ENCODE measurements at places on chromosomes 4 and X.

DNA sequence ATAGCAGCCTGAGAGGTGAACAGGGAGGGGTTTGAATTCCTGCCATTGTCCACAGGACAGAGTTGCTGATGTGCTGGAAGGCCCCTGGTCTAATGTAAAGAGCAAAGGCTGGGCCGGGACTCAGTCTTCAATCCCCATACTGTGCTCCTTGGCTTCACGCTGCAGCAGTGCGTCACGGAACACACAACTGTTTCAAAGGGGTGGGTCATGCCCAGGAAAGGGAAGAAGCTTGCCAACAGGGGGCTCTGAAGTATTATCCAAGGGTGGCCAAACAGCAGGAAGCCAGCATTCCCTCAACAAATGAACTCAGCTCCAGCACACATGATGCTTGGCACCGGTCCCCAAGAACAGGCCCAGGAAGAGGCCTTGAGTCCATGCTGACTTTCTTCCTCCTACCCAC is 122.5 kb downstream of the NFKB1 start:
- peak; percentile 54 for DNase-seq

GRCh38 chr4:189294574-189294973 is 646.1 kb upstream of the FRG1 start:
- no peak for DNase-seq

GRCh38 chrX:13533726-13534125 is 35.7 kb upstream of the EGFL6 start:
- DNase-seq = no peak

DNA sequence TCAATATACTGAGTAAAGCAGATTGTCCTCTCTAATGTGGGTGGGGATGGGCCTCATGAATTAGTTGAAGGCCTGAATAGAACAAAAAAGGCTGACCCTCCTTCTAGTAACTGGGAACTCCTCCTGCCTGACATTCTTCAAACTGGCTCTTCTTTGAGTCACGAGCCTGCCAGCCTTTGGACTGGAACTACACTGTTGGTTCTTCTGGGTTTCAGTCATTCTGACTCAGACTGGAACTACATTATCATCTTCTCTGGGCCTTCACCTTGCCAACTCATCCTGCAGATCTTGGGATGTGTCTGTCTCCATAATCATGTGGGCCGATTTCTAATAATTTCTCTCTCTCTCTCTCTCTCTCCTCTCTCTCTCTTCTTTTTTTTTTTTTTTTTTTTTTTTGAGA is 26.9 kb upstream of the CT47C1 start:
- DNase-seq = no peak

GRCh38 chrX:24643116-24643515 is 4.0 kb downstream of the PCYT1B start:
- no peak for DNase-seq

DNA sequence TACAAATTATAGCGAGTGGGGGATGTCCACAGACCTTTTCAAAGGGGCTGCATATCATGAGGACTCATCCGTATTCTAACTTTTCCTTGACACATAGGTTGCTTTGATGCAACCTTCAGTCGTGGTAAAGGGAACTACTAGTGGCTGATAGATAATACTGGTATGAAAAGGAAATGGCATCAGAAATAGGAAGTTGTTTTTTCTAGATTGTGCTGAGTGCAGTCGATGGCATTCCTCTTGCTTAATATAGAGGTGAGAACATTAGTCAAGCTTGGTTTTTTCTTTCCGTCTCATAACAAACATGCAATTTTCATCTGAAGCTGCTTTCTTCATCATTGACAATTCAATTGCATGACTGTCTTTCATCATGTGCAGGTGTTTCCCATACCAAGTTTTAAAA is 16.6 kb downstream of the ENPEP start:
- DNase-seq = no peak

GRCh38 chr4:12439633-12440305 is 1011.1 kb upstream of the HS3ST1 start:
- DNase-seq = no peak

GRCh38 chr4:53307819-53308780 is 57.8 kb downstream of the SCFD2 start:
- no peak for DNase-seq

DNA sequence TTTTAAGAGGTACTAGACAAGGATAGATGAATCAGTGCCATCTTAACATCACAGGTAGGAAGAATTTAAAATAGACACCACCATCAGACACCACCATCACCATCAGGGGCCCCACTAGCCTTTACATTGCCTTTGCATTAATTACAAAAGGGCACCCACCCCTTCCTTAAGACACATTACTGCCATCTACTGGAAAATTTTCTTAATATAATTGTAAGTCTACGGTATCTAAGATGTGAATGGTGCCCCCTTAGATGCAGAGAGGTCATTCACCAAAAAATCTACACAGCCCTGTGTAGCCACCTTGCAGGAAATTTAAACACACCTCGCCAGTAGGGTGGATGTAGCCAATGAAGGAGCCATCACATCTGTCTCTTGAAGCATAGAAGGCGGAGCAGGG is 184.1 kb downstream of the MID1IP1 start:
- no peak for DNase-seq

DNA sequence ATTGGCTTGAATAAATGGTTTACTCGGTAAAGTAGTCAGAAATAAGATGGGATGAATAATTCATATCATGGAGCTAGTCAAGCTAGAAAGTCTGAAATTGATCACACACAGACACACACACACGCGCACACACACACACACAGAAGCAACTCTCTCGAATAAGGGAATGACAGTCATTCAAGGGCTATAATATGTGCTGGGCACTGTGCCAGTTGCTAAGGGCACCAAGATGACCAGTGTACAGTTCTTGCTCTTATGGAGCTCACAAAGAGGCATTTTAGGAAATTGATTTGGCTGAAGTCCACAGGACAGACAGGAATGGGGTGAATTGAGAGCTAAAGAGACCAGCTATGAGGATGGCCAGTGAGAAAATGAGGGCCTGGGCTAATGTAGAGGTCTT is 34.2 kb upstream of the SH3D19 start:
- DNase-seq = peak; percentile 31

DNA sequence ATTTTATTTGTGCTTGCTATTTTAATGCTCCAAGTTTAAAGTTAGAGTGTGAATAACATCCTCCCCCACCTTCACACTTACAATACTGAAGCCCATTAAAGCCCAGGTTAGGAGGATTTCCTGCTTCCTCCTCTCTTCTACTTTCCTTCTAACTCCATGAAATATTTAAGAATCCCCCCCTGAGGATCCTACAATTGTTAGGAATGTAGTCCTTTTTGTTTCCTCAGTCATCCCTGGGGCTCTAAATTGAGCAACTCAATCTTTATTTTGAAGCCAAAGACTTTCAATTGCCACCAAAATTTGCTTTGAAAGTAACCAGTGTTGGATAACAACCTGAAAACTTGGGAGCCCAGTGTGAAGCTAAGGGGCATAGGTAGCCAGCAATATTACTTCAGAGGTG is 276.9 kb downstream of the FAM47A start:
- DNase-seq = no peak

DNA sequence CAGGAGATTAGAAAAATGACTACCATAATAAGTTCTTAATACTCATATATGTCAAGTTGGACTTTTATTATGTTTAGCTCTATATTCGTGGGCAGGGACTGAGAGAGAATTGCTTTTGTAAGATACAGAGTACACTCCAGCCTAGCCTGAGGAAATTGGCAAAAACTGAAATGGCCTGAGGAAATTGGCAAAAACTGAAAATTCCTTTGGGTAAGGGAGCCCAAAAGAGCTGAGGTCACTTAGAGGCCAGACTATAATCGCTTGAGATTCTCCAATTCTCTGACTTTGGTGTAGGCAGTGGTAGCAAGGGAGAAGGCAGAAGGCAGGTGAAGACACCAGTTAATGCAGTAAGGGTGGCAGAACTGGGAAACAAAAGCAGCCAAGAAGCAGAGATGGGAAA is 124.5 kb upstream of the HCCS start:
- DNase-seq = no peak

- DNase-seq = no peak
These were observed 65.4 kb downstream of the CEP44 start for GRCh38 chr4:174349156-174349555.

GRCh38 chr4:68594678-68595077 is 18.6 kb upstream of the UGT2B17 start:
- DNase-seq = no peak

- no peak for DNase-seq
These were observed 2337.6 kb downstream of the PCDH7 start for GRCh38 chr4:33057736-33058135.

GRCh38 chrX:55709735-55710134 is 7.8 kb upstream of the RRAGB start:
- DNase-seq = no peak

- DNase-seq = no peak
These were observed 19.5 kb downstream of the KIAA0232 start for GRCh38 chr4:6802025-6802424.

GRCh38 chr4:112848911-112849310 is 200.5 kb upstream of the ANK2 start:
- DNase-seq = no peak

DNA sequence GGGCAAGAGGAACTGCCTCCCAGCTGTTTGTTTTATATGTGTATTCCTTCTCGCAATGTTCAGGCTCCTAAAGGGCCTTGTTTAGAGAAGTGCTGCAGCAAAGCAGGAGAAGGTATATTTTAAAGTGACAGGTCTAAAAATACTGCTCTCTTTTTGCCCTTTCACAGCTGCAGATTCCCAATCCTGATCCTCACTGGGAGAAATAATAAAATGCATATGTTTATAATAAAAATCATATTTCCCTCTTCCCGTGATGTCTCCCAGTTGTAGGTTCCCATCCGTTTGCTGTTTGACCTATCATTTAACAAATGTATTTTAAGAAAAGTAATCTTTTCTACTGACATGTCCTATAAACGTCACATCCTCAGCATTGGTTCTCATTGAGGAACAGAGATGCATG is 62.7 kb upstream of the GPC4 start:
- no peak for DNase-seq

- no peak for DNase-seq
These were observed 2651.6 kb downstream of the ARAP2 start for GRCh38 chr4:33592701-33593100.

DNA sequence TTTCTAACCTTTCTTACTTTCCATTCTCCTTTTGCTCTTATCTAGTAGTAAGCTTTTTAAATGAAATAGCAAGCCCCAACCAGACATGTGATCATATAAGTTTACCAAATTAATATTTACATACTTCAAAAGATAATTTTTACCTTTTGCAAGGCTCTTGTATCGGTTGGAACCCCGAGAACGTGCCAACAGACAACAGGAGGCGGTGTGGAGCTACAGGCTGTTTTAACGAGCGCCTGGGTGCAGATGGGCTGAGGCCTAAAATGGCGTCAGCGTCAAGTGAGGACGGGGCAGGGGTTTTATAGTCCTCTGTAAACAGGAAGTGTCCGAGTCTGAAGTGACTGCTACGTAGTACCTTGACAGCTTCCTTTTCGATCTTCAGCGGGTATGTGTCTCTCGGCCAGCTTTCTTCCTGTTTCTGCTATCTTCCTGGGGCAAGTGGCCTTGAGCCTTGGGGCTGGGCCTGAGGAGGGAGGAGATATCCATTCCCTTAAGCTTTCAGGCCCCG is 342.7 kb downstream of the GALNTL6 start:
- no peak for DNase-seq

DNA sequence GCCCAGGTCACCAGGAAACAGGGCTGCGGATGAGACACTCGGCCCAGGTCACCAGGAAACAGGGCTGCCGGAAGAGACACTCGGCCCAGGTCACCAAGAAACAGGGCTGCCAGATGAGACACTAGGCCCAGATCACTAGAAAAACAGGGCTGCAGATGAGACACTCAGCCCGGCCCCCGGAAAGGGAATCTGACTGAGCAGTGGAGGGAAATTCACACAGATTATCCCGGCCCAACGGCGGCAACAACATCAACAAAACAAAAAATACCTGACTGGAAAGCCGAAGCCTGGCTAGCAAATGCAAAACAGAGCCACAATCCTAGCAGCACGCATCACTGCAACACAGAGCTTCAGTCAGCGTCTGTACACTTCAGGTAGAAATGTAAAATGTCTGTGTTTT is 20.7 kb downstream of the AFAP1 start:
- no peak for DNase-seq

DNA sequence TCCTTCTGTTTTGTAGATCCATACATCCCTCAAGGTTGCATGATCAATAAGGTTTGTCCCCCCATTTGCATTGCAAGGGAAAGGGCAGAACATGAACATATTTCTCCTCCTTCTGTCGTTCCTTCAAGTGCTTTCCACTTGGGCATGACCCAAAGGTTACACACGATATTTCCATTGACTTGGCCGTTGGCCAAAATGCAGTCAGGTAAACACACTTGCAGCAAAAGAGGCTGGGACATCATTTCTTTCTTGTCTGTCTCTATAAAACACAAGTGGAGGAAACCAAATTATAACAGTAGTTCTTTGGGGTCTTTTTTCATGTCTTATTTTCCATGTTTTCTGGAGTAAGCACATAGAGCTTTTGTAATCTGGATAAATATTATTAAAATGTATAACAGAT is 156.1 kb downstream of the FRAS1 start:
- DNase-seq = no peak

DNA sequence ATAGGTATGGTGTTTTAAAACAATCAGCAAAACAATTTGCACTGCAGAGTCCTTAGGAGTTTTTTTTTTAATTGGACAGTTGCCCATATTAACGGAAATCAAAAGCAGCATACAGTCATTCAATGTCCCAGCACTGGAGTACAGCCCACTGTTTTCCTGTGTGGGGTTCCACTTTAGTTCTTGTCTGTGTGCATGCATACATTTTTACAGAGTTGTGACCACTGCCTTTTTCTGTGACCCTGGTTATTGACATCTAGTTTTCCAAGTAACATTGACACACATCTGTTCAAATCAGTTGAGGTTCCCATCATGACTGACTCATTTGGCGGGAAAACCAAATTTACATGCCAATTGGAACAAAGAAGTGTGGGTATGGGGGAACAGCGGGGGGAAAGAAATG is 83.3 kb downstream of the HPRT1 start:
- DNase-seq = no peak

GRCh38 chrX:107730991-107731766 is 44.4 kb downstream of the TSC22D3 start:
- DNase-seq = no peak

DNA sequence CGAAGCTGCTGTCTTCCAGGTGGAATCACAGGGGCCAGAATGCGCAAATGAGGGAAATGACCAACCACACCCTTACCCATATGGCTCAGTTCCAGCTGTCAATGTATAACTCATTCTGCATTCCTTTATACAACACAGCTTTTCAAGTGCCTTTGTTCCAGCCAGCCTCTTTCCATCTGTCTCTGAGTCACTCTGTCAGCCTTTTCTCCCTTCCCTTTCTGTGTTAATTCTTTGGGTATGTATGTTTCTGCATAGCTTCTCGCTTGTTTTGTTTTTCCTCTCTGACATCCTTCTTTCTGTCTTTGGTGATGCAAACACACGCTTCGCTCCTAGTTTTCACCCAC is 54.5 kb downstream of the RS1 start:
- no peak for DNase-seq

- no peak for DNase-seq
These were observed 189.1 kb downstream of the PDGFC start for GRCh38 chr4:156782491-156782890.

DNA sequence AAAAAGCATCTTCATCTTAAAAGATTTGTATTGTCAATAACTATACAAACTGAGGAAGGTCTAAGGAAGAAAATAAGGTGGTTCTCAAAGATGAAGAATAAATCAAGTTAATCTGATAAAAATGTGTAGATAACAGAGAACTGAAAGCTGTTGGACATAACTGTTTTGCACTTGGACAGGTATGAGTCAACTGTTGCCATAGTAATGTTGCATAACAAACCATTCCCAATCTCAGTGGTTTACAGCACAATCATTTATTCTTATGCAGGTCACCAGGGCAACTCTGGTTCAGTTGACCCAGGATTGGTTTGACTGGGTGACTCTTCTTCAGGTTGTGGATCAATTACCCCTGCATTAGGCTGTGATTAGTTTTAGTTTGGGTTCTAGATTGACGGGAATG is 2197.7 kb downstream of the ARAP2 start:
- DNase-seq = no peak

Data from right hindlimb (tissue), 1 donor.